ENCODE measurements at places on chromosomes 6 and 20. TPM values are rescaled to one million over a fixed set of nuclear protein-coding genes. Genes with fewer than 3 reads are reported as not detected.
A peak's percentile ranks its signal among the peaks of the same experiment; 100 is the strongest.

DNA sequence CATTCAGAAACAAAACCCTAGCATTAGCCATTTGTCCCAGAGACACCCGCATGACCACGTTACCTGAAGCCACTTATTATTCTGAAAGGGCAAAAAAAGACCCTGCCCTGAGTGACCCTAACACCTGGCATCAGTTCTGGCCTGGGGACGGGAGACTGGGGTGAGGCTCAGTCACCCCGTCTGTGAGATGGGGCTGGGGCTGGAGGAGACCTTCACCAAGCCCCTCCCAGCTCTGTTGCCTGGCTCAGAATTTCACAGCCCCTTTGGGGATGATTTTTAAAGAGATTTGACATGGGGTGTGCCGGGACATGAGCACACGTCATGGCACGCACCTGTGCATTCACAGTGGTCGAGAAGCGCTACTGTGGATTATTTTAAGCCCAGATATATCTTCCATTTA lies 1.4 kb upstream of the BPIFB6 start:
- H3K36me3 ChIP-seq = no peaks in the 10 kb centered on the region
- H3K4me3 ChIP-seq = no peak overlapping the region
- no peak for DNase-seq
- no peaks in the 10 kb centered on the region for H3K27me3 ChIP-seq

DNA sequence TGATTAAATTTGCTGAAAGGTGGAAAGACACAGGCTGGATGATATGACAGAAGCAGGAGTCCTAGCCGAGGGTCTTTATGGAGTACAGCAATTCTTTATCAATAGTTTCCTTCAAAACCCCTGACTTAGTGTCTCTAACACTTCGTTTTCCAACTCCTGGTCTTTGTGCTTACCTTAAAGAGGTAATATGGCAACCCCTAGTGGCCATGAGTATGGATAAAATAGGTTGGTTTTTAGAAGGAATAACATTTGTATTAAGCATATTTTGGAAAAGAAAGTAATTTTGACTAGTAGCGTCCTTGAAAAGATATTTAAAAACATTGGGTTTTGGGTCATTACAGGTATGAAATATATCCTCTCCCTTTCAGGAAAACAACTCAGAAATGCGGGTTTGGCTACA lies 51.9 kb downstream of the VGLL2 start:
- H3K4me3 ChIP-seq = no peak overlapping the region
- H3K4me1 ChIP-seq = no peaks in the 10 kb centered on the region
- no peaks in the 10 kb centered on the region for H3K27me3 ChIP-seq
- H3K36me3 ChIP-seq = no peaks in the 10 kb centered on the region
- no peak for DNase-seq

DNA sequence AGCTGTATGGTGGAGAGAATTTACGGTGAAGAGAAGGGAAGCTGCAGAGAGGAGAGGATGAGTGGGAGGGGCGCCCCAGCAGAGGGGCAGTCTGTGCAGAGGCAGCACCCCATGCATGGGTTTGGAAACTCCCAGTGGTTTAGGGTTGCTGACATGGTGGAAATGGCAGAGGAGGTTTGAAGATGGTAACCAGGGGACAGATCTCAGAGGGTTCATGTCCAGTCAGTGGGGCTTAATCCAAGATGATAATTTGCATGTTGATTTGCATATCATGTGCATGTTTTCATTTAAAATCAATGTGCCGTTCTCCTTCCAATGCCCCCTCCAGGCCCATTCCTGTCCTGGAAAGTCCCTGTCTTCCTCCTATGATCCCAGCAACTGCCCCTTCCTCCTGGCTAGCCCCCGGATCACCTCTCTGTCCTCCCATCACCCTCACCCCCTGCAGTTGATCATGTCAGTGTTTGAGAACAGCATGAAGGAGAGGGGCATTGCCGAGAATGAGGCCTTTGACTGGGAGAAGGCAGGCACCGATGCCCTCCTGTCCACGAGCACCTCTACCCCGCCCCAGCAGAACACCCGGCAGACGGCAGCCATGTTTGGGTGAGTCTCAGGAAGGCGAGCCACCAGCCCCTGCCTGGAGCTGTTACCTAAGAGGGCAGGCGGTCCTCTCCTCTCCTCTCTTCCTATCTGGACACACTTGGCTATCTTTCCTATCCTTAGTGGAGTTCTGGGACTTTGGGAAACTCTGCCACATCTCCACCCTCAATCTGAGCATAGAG lies 14.3 kb downstream of the TTBK1 start:
- H3K27ac ChIP-seq = no peak overlapping the region
- H3K4me3 ChIP-seq = no peak overlapping the region
- no peaks in the 10 kb centered on the region for H3K4me1 ChIP-seq
- H3K27me3 ChIP-seq = no peaks in the 10 kb centered on the region

DNA sequence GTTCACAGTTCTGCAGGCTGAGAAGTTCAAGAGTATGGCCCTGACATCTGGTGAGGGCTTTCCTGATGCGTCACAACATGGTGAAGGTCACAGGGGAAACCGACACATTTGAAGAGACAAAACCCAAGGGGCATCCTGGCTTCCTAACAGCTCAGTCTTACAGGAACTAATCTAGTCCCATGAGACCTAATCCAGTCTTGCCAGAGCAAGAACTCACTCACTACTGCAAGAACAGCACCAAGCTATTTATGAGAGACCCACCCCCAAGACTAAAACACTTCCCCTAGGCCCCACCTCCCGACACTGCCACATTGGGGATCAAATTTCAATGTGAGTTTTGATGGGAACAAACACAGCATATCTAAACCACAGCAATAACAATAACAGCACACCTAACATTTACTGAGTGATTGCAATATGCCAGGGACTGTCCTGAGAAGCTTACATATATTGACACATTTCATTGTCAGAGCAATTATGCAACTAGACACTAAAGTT lies 46.6 kb downstream of the TPBG start:
- H3K4me3 ChIP-seq = no peak overlapping the region
- H3K4me1 ChIP-seq = no peaks in the 10 kb centered on the region
- no peaks in the 10 kb centered on the region for H3K36me3 ChIP-seq
- H3K27me3 ChIP-seq = no peaks in the 10 kb centered on the region
- DNase-seq = no peak

DNA sequence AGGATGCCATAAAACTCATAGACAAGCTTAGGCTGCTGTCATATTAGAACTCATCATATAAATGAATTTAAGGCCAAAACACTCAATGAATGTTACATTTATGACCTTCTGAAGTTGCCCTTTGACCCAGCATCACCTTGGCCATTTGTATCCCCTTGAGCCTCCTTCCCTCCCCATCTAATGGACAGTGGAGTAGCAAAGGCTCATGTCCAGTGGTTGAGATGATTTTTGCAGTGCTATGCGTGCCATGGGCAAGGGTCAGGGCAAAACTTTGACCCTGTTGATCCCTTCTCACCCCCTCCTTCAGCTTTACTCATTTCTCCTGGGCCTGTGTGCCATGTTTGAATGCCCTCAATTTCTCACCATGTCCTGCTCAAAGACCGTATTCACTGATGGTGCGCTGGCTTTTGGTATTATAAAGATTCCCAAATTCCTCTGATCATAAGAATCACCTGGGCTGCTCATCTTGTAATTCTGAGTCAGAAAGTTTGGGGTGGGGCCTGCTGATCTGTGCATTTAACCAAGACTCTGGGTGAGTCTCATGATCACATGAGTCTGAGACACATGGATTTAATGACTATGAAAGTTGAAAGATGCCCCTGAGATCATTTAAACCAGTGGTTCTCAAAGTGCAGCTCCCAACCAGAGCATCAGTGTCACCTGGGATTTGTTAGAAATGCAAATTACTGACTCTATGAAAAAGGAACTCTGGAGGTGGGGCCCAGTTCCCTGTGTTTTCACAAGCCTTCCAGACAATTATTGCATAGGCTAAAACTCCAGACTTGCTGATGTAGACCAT lies 57.5 kb upstream of the IL20RA start:
- no peaks in the 10 kb centered on the region for H3K27me3 ChIP-seq
- no peaks in the 10 kb centered on the region for H3K36me3 ChIP-seq
- no peak overlapping the region for H3K27ac ChIP-seq
- H3K4me1 ChIP-seq = no peaks in the 10 kb centered on the region
- H3K4me3 ChIP-seq = no peak overlapping the region
- DNase-seq = no peak

DNA sequence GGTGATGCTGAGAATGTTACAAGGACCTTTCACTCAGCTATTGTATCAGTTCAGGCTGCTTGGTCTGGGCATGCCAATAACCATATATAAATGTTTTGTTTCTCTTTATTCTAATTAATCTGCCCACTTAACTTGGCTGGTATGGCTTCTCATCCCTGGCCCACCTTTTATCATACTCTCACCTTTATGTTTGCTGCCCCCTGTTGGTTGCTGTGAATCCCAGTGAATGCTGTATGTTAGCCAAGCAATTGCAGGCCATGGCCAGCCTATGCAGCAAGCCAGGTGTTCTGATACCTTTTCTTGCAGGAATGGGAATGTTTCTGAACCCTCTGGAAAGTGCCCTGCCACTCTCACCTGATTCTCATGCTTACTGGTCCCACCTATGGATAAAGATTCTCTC lies 54.6 kb downstream of the PCSK2 start:
- H3K27ac ChIP-seq = no peak overlapping the region
- DNase-seq = peak; percentile 17
- no peaks in the 10 kb centered on the region for H3K36me3 ChIP-seq
- no peaks in the 10 kb centered on the region for H3K27me3 ChIP-seq
- H3K4me1 ChIP-seq = no peaks in the 10 kb centered on the region
- no peak overlapping the region for H3K4me3 ChIP-seq

- no peak for DNase-seq
- no peaks in the 10 kb centered on the region for H3K27me3 ChIP-seq
- H3K27ac ChIP-seq = no peak overlapping the region
- H3K4me1 ChIP-seq = no peaks in the 10 kb centered on the region
- no peak overlapping the region for H3K4me3 ChIP-seq
Observed at GRCh38 chr6:170006071-170006899, 254.9 kb downstream of the ERMARD start.

DNA sequence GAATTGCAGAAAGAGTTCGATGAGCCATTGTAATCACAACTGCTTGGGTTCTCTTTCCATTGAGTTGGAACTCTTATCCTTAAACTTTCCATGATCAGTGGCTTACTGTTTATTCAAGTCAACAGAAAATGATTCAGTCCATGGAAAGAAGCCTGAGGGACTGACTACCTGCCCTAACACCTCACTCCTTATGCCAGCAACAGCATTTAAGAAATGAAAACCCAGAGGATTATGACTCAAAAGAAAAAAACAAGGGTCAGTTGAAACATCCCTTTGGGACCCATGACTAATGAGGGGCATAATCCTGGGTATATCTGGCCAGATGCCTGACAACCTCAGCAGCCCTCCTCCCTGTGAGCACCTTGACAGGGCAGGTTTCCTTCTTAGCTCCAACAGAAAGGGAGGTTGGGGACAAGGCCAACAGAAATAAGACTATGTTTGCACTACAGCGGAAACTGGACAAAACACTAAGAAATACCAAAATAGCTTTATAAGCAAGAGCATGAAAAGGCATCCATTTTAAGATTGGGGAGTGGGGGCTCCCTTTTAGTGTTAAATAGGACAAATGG lies 106.7 kb downstream of the MAP3K5 start:
- no peaks in the 10 kb centered on the region for H3K36me3 ChIP-seq
- no peaks in the 10 kb centered on the region for H3K27me3 ChIP-seq
- DNase-seq = no peak
- no peak overlapping the region for H3K4me3 ChIP-seq

GRCh38 chr6:63349401-63349800 lies 29.6 kb upstream of the LGSN start:
- H3K27me3 ChIP-seq = no peaks in the 10 kb centered on the region
- DNase-seq = no peak
- no peak overlapping the region for H3K4me3 ChIP-seq

HTR1B gene
- polyA plus RNA-seq = not detected

HUS1B gene
- polyA plus RNA-seq = 0.12 TPM

PHACTR1 gene
- polyA plus RNA-seq = 4.9 TPM

PACRG gene
- polyA plus RNA-seq = 7.1 TPM

DLL1 gene
- polyA plus RNA-seq = 21.6 TPM

GSTA3 gene
- not detected for polyA plus RNA-seq

MEP1A gene
- polyA plus RNA-seq = 0.34 TPM

Measured in pancreas (tissue), 10 donors.